ENCODE measurements at places on chromosomes 7 and 10.

GRCh38 chr7:34019301-34019790 lies 114.0 kb downstream of the BMPER start:
- no peak for DNase-seq

DNA sequence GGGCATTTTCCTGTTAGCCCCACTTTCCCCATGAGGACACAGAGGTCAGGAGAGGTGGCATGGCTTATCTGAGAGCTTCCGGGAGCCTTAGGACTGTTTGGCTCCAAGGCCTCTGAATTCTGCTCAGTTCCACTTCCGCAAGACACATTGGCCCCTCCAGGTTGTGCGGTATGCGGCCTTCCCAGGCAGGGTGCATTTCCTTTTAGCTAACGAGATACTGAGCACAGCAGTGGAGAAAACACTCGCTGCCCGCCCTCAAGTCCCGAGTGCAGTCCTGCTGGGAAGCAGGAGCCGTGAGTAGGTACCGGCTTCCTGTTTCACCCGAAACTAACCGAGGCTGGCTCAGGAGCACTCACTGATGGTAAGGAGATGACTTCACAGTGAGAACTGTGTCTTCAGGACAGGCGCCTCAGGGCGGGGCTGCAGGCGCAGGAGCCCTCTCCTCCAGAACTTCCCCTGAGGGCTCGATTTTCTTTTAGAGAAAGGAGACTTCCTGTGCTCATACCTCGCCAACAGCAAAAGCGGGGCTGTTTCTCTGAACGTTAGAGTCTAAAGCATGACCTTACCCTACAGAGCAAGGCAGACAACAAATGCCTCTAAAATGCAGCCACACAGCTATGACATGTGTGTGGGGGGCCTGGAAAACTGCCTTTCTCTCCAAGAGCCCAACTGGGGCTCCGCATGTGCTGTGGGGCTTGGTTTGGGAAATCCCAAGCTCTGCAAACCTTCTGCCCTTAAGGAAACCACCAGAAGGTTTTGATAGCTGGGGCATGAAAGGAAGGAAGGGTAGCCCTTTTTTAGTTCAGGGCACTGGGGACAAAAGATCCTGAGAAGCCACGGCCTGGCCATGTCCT lies 25.9 kb downstream of the RGS10 start:
- DNase-seq = peak; percentile 39

GRCh38 chr10:71285180-71285545 lies 33.9 kb upstream of the SLC29A3 start:
- no peak for DNase-seq

- no peak for DNase-seq
These were observed 54.5 kb downstream of the COL1A2 start for GRCh38 chr7:94449151-94449725.

All from activated T-helper 1 cell treated with anti-CD3 and anti-CD28 coated beads, Interleukin-2, amount 50 U/mL, for 16 hours (primary cell).